ENCODE measurements at places on chromosomes 1 and 21.

GRCh38 chr1:25064465-25065240 is 134.6 kb upstream of the RUNX3 start:
- DNase-seq = no peak

- DNase-seq = no peak
These were observed 224.2 kb upstream of the RUNX1 start for GRCh38 chr21:35273333-35273732.

DNA sequence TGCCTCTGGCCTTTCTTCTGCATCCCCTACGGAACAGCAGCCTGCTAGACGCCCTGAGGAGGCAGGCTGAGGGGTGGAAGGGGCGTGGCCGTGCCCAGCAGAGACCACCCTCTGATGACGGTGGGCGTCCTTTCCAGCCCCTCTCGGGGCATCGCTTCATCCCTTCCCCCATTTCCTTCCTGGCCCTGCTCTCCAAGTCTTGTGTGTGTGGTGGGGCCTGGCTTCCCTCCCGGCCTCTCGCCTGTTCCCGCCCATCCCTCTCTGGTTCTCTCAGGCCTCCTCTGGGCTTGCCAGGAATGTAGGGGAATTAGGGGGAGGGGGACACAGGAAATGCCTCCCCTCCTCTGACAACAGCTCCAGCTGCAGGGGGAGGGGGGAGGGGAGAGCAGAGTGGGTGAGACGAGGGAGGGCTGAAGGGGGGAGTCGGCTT is 51.1 kb downstream of the SKI start:
- no peak for DNase-seq

DNA sequence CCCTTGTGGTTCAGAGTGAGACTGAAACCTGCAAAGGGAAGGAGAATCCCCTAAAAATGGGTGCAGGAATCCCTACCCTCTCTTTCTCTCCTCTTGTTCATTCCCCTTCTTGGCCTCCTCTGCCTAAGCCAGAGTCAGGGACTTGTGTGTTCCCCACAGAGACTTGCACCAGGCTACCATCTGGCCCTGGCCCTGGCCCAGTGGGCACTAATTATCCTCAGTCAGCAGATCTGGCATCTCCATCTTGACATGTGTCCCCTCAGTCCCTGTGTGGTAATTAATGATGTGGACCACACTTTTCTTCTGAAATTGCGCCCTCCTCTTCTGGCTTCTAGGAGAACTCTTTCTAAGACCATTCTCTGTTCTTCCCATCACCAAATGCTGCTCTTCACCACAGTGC is 354.4 kb downstream of the SETD4 start:
- no peak for DNase-seq

- DNase-seq = no peak
These were observed 19.8 kb downstream of the CTNNBIP1 start for GRCh38 chr1:9890224-9890731.

DNA sequence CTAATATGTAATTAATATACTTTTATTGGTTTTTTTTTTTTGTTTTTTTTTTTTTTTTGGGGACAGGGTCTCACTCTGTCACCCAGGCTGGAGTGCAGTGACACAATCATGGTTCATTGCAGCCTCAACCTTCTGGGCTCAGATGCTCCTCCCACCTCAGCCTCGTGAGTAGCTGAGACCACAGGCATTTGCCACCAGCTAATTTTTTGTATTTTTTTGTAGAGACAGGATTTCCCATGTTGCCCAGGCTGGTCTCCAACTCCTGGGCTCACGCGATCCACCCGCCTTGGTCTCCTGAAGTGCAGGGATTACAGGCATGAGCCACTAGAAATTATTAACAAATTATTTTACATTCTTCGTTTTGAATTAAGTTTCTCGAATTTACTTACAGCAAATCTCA is 16.8 kb upstream of the POGZ start:
- no peak for DNase-seq

DNA sequence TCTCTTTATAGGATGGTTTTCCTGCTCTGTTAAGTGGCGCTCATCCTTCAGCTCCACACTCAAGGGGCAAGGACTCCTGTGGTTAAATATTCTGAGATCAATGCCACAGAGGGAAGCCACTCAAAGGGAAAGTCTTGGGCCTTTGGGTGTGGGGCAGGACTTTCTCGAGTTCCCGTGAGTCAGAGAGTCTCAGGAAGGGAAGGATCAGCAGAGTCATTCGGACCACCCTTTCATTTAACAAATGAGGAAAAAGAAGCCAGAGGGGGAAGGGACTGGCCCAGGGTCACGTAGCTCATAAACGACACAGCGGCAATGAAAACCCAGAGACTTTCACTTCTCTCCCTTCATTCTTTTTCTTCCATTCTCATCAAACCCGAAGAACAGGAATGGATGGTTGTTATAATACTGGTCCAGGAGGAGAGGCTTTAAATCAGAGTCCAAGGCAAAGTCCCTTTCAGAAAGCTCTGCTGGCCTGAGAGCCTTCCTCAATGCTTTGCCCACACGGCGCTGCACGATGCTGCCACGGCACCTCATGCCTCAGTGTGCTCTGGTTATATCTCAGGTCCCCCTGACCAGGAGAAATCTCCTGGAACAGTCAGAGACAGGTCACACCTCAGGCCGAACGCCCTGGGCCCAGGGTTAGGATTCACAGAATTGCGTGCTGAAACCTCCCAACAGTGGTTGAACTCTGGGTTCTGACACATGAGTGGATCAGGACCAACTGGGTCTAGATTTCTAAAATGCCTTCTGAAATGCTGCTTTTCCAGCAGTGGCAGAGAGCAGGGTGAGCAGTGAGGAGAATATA is 65.3 kb downstream of the TENT5C start:
- no peak for DNase-seq

DNA sequence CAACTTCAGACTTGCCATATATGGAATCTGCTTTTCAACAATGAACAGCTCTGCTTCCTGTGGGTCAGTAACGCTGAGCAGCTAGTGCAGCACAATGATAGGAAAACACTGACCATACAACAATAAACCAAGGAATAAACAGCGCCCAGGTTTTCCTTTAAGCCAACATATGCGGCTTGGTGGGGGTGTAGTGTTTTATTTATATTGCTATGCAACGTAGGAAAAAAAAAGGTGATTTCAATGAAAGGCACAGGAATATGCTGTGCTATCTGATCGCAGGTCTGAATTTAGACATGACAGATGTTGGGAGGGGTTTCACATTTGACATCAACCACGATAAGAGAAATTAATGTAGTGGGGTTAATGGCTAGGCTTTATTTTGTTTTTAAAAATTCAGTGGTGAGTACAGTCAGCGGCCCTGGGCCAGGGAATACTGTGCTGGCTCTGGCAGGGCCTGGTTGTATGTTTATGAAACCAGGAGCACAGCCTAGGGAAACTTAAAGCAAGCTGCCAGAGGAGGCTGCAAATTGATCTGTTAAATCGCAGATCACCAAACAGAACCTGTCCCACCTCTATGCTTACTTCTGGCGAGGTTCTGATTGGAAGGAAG is 4.3 kb downstream of the TSPAN2 start:
- DNase-seq = peak; percentile 53

- no peak for DNase-seq
These were observed 10.0 kb downstream of the C1orf198 start for GRCh38 chr1:230858236-230858820.
